ENCODE measurements at places on chromosomes 2 and 18.

DNA sequence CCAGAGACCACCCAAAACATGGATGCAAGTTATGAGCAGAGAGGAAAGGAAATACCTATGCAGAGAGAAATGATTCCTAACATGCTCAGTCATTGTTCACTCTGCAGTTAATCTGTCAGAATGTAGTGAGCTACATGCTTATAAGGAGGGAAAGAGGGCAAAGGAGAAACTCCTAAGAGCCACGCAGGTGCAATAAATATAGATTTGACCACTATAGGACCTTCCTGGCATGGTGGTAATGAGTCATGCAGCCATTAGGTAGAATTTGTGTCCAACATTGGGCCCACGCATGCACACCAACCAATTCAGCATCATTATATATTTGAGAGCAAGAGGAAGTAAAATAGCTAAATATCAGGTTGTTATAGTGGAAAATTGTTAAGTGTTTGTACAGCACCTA is 699.9 kb downstream of the DSC3 start:
- no peak for DNase-seq

- DNase-seq = no peak
These were observed 1624.2 kb upstream of the TMEFF2 start for GRCh38 chr2:193818801-193819499.

- no peak for DNase-seq
These were observed 180.1 kb downstream of the CDH2 start for GRCh38 chr18:27996801-27997272.

DNA sequence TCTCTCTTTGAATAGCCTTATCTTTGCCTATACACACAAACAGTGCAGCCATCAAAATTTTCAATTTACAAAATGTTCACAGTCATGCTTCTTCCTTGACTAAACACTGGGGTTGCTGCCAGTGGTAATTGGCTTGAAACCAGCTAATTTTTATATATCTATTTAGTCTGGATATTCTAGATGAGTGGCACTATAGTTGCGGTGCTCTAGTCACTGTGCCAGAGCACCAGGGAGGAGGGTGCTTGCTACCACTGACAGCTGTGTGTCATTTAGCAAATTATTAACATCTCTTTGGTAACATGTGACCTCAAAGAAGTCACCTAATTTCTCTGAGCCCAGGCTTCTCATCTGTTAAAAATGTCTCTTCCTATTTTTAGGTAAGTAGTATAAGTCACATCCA is 130.4 kb downstream of the MEIS1 start:
- no peak for DNase-seq

- no peak for DNase-seq
These were observed 95.0 kb downstream of the TNFRSF11A start for GRCh38 chr18:62420151-62420512.

DNA sequence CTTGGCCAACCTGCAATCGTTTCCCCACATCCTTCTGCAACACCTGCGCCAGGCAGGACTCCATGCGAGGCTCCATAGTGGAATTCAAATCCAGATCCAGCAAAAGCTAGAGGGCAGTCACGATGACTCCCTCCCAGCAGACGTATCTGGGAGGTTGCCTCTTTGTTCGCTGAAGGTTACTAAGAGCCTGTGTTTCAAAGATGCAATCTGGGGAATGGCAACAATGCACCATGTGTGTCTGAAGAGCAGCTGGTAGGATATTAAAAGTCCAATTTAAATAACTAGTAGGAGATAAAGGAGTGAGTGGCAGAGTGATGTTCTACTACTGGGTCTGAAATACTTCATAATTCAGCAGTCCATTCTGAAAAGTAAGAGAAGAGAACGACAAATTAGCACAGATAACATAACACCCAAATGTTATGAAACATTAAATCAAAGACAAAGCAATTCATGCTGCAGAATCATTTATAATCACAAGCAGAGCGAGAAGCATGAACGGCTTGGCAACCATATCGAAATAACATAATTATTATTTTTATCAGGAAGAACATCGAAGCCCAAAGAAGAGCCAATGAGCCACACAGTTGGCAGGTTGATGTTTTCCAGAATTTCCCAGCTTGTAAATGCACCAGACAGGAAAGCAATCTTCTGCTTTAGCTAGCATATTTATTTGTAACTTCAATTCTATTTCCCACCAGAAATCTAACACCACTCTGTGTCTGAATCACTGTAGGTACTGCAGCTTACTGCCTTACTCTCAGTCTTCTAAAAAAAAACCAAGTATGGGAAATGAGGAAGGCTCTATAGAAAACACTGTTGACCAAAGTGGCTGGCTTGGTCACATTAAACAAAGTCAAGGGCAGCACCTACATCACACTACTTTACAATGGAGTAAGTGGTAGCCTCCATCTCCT is 43.2 kb downstream of the CLASP1 start:
- no peak for DNase-seq

DNA sequence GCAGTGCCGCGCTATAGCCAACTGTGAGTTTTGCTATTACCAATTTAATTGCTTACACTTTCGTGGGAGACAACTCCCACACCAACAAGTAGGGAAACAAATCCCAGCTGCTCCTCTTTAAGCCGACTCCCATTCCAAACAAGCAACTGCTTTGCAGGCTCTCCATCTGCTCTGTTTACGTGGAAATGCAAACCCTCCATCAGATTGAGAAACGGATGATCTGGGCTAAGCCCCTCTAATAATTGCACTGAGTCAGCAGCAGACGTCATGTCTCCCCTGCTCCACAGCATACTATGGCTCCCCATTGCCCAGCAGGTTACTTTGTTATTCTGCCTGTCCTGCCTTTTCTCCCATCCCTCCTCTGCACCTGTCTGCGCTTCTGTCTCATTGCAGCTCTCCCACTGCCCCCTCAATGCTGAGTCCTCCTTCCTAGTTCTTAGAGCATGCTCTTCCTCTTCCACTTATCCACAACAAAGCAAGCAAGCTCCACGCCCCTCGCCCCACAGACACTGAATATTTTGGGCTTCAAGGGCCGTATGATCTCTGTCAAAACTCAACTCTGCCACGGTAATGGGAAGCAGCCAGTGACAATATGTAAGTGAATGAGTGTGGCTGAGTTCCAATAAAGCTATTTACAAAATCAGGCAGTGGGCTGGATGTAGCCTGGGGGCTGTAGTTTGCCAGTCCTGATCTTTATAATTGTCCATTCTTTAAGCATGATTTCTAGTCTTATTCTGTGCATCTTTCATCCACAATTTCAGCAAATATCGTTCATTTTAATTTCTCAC is 39.5 kb upstream of the ARL4C start:
- no peak for DNase-seq

DNA sequence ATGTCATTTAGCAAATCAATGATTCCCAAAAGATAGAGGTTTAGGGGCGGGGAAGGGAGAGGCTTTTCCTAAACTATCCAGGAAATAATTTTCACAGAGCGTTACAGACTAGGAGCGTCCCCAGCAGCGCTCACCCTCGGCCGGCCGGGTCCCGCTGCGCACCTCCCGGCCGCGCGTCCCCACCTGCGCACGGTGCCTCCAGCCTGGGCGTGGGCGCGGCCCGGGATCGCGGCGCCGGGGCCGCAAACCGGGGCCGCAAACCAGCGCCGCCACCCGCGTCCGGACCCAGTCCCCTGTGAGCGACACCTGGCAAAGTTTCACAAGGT is 684 bp upstream of the ZCCHC2 start:
- DNase-seq = no peak

DNA sequence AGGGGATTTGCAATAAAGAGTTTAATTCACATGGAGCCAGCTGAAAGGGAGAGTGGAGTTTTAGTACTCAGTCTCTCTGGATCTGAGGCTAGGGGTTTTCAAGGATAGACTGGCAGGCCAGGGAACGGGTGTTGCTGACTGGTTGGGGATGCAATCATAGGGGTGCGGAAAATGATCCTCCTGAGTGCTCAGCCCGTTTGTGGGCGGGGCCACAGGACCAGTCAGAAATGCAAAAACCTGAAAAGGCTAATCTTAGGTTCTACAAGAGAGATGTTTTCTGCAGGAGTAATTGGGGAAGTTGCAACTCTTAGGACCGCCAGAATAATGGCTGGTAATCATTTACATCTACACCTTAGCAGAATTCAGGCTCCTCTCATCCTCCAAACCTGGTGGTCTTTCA is 2.5 kb downstream of the NFU1 start:
- no peak for DNase-seq

DNA sequence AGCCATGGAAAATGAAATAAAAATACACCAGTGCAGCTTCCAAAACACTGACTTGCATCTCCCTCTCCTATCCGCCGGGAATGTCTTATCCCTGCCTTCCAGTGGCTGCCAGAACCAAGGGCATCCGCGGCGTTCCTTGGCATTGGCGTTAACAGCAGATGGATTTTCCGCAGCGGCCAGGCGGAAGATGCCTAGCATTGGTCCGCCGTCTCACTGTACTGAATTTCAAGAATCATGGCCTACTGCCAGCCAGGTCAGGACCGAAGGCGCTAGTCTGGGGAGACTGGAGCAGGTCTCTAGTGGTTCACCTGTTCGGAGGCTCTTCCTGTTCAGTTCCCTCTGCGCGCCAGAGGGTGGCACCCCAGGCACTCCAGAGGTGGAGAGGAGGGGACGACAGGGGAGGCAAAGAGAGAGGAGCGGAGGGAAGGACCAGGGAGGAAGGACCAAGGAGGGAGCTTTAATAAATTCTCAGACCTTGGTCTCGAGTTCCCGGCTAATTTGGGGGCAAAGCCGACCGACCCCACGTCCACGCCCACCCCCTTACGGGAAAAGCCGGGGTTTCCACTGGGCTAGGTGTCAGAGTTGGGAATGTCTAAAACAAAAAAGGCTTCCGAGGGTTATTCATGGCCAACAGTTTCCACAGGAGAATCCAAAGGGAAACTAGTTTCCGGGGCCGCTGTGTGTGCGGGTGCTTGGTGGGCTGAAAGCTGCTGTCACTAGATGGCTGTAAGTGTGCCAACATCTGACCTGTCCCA is 3.7 kb upstream of the BCL2L11 start:
- DNase-seq = peak; percentile 70

- no peak for DNase-seq
These were observed 239.9 kb downstream of the PAX3 start for GRCh38 chr2:222058819-222059445.

DNA sequence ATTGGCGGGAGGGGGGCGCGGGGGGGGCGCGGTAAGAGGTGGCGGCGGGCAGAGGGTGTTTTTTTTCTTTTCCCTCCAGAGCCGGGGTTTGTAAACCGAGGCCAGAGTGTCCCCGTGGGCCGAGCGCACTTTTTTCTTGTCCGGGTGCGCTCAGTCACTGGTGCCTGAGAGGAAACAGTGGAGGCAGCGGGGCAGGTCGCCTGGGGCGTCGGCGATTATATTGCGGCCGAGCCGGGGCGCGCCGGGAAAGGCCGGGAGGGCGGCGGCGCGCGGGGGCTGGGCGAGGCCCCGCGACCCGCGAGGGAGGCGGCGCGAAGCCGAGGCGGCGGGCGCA is 275 bp downstream of the HOXD8 start:
- no peak for DNase-seq

DNA sequence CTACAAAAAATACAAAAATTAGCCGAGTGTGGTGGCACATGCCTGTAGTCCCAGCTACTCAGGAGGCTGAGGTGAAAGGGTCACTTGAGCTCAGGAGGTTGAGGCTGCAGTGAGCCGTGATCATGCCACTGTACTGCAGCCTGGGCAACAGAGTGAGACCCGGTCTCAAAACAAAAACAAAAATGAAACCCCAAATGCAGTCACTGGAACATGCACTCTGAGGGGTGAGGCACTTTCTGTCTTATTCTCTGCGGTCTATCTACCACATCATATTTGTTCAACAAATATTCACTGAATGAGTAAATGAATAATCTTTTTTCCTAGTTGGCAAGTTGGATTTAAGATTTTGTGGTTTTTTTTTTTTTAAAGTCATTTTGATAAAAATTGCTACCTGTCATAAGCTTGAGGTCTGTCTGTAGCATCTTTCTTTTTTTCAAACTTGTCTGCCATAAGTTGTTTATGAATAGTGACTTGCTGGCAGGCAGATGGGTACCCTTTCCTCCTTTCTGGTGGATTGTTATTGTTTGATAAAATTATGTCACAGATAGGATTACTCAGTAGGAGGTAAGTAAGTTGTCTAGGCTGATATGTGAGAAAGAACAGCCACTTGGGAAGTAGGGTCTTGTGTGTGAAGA is 11.8 kb downstream of the CHRNA1 start:
- no peak for DNase-seq

DNA sequence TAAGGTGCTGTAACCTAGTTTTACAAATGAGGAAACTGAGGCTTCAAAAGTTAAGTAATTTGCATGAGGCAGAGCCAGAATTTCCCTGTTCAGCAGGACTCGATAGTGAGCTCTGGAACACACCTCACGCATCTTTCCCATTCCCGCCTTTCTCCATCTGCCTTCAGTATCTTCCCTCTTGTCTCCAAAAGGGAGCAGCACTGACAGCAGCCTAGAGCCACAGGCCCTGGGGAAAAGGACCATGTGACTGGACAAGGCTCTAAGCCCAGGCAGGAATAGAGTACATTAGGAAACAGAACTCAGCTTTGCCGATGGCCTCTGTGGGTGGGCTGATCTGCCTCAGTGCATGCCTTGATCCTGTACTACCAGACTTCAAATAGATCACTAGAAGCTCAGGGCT is 21.5 kb downstream of the GPR155 start:
- DNase-seq = no peak

DNA sequence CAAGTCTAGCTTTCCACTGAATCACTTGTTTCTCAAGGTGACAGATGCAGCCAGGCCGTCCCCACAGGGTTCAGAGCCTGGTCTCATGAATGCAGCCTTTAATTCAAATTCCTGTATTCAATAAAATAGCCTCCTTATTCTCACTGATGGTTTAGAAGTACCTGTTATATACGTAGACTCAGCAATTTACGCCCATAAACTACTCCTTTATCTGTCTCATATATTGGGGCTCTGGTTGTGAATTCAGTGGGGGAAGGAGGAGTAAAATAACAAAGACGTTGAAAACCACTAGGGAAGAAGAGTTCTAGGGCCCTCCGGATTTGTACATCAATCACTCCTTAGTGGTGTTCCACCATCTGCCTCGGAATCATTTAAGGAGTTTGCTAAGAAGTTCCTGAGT is 1.7 kb downstream of the OBSL1 start:
- no peak for DNase-seq

DNA sequence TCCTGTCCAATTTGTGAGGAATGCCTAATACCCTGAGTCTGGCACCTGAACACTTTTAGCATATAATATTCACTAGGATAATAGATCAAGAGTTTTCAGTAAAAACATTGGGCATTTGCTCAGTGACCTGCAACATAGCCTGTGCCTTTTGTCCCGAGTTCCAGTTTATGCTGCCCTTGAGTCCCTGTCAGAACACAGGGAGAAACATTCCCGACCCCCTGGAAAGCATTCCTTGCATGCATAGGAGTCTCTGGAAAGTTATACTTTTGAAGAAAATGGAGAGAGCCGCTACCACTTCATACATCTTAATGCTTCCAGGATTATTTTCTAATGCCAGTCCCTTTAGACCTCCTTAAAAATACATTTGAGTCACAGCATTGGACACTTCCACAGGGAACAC is 107.3 kb downstream of the PLCL1 start:
- no peak for DNase-seq

GRCh38 chr2:108240966-108241365 is 1.2 kb downstream of the SULT1C3 start:
- DNase-seq = no peak

GRCh38 chr2:109318150-109318948 is 189.3 kb downstream of the SH3RF3 start:
- DNase-seq = no peak

- no peak for DNase-seq
These were observed 758 bp downstream of the CFAP221 start for GRCh38 chr2:119544939-119545475.

- no peak for DNase-seq
These were observed 58.2 kb downstream of the GLI2 start for GRCh38 chr2:120793682-120794403.

- no peak for DNase-seq
These were observed 20.3 kb downstream of the LIMS1 start for GRCh38 chr2:108554528-108554927.

GRCh38 chr2:19835781-19836281 is 66.0 kb downstream of the TTC32 start:
- DNase-seq = no peak

Measured in endothelial cell (in vitro differentiated cells).